ENCODE measurements at places on chromosomes 16 and 17. TPM values are rescaled to one million over a fixed set of nuclear protein-coding genes. Genes with fewer than 3 reads are reported as not detected.

- DNase-seq = no peak
Measured at GRCh38 chr17:59097876-59098275, 8.8 kb downstream of the TRIM37 start.

The SEZ6 gene
- total RNA-seq = not detected

DNA sequence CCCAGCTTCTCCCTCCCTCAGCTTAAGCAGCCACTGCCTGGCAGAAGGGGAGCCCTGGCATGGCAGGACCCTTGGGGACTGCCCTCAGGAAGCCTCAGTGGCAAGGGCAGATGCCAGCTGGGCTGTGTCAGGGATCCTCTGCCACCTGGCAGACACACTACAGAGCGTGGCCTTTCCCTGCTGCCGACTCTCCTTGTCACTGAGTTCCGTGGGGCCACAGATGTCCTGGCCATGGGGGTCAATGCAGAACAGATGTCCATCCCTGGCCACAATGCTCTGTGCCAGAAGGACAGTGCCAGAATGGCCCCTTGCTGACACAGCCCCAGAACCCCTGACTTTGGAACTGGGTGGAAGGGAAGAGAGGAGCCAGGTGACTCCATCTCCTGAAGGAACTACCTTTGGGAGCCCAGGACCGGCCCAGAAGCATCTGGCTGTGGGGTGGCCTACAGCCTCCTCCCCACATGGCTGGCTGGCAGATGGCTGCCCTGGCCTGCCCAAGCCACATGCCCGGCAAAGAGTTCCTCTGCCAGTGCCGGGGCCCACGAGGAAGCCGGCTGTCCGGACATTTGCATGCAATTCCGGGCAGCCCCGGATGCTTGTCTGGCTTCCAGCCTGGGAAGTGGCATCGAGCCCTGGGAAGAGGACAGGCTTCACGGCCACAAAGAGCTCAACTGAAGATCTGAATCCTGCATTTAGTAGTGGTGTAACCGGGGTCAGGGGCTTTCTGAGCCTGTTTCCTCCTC lies 24.1 kb downstream of the NPTX1 start:
- DNase-seq = no peak

The PIRT gene
- total RNA-seq = not detected

The PARN gene
- total RNA-seq = 25.4 TPM

The EFCAB5 gene
- total RNA-seq = 0.42 TPM

GRCh38 chr17:31321481-31321880 lies at the start of gene EVI2A:
TSS of gene EVI2A (minus strand) at chr17:31321622. CDS start at chr17:31319013, 2,609 bp downstream.
- DNase-seq = peak; percentile 81

DNA sequence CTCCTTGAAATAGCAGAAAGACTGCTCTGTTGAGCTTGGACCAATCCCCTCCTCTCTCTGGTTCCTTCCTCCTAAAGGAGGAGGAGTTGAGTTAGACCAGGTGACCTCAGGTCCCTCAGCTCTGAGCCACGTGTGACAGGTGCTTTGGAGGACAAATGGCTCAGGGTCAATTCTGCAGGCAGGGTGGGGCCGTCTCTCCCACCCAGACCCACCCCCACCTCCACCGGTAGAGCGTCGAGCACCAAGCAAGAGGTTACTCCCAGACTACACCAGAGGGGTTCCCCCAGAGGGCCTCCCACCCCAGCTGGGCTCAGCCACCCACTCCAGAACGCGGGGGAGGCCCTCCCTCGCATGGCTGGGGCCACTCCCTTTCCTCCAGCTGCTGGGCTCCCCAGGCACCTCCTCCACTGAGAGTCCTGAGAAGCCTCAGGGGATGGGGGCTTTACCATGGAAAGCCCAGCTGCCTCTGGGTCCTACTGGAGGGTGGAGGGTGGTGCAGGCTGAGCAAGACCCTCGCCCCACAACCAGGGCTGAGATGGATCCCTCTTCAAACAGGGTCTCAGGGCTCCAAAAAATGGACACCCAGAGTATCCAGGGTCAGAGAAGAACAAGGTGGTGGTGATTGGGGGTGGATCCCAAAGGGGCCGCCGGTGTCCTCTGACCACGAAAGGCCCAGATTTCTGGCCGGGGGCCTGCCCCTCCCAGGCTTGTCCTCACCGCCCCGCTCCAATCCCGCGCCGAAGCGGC lies 7.6 kb downstream of the MYO1C start:
- DNase-seq = no peak

- no peak for DNase-seq
Measured at GRCh38 chr16:69860233-69861231, 90.6 kb upstream of the CLEC18A start.

- DNase-seq = no peak
Measured at GRCh38 chr17:29621751-29622194, 939 bp downstream of the CORO6 start.

The EIF4A3 gene
- total RNA-seq = 155 TPM

- DNase-seq = peak; percentile 74
Measured at GRCh38 chr17:35795007-35795870, at the start of gene MMP28. TSS of gene MMP28 (minus strand) at chr17:35795641. CDS start at chr17:35795377, 264 bp downstream.

The BAHCC1 gene
- 0.52 TPM for total RNA-seq

GRCh38 chr16:27499659-27500055 lies 50.1 kb downstream of the GTF3C1 start:
- DNase-seq = no peak

The CYGB gene
- 2.9 TPM for total RNA-seq

The SLC6A4 gene
- total RNA-seq = not detected

The LUC7L3 gene
- 81.8 TPM for total RNA-seq

DNA sequence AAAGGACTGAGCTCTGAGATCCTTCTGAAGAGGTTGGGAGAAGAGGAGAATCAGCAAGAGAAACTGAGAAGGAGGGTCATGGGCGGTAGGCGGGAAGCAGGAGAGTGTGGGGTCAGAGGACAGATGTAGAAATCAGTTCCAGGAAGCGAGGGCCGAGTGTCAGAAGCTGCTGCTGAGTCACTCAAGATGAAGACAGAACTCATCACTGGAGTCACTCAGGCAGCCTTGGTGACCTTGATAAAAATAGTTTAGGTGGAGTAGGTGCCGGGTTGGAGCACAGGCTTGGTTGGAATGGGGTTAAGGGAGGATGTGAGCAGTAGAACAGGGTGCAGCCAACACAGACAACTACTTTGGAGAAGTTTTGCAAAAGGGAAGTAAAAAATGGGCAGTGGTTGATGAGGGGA lies 6.1 kb upstream of the ITGAM start:
- peak; percentile 90 for DNase-seq

DNA sequence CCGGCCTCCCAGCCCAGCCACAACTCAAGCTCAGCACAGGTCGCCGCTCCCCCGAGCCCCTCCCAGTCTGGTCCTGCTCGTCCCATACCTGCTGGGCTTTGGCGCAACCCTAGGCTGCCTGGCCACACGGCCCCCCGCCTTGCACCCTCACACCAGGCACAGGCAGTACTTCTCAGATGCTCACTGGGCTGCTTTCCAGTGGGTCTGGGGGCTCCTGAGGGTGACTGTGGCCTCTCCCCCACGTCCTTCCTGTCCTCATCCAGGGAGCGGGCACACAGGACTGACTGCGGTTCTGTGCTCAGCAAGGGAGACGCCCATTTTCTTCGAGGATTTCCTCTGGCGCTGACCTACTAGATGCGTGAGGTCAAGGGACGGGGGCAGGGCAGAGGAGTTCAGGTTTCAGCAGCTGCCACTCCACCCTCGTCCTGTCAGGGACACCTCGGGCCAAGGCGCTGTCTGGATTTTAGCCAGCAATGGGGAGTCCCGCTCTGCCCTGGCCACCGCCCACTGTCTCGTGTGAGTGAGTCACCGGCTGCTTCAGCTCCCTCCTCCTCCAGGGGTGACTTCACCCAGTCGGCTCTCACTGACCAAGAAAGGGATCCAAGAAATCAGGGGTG lies 115.8 kb downstream of the NPIPB11 start:
- peak; percentile 94 for DNase-seq

The CALB2 gene
- not detected for total RNA-seq

GRCh38 chr17:49716668-49717364 lies 9.1 kb upstream of the SLC35B1 start:
- no peak for DNase-seq

The SEBOX gene
- not detected for total RNA-seq

DNA sequence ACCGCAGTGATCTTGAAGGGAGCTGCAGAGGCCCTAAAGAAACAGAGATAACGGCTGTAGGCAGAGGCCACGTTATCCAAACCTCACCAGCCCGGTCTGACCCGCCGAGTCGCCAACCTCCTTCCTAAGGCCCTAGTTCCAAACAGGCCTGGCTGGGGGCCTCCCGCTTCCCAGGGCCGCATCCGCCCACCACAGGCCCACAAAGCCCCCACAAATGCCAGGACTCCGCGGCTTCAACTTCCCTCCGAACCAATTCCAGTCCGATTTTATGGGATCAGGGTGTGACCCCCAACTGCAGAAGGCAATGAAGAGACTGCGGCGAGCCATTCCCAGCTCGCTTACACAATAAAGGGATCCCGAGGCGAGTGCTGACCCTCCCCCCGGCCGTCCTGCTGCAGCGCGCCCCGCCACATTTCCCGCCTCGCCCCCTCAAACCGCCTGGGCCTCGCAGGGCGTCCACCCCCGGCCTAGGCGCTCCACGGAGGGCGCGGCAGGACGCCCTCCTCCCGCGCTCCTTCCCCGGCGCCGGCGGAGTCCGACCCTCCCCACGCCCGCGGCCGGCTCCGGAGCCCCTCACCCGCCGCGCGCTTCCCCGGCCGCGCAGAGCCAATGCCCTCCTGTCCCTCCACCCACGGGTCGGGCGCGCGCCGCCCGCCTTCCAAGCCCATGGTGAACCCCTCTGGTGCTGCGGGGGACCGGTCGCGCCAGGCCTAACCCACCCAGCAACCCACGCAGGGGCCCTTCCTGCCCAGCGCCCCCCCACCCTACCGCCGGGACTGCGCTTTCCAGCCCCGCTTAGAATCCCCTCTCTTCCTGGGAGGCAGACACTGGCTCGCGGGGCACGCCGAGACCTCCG lies 926 bp downstream of the MYH10 start:
- DNase-seq = no peak

- no peak for DNase-seq
Measured at GRCh38 chr17:1773696-1774181, 11.9 kb downstream of the SERPINF1 start.

The HOXB13 gene
- total RNA-seq = not detected

The PTX4 gene
- 0.39 TPM for total RNA-seq

- no peak for DNase-seq
Measured at GRCh38 chr16:13936596-13937081, 16.7 kb downstream of the ERCC4 start.

- DNase-seq = no peak
Measured at GRCh38 chr17:61131585-61131984, 268.1 kb upstream of the TBX2 start.

- DNase-seq = no peak
Measured at GRCh38 chr16:75311383-75311938, 60.0 kb upstream of the BCAR1 start.

The KRTAP4-6 gene
- not detected for total RNA-seq

DNA sequence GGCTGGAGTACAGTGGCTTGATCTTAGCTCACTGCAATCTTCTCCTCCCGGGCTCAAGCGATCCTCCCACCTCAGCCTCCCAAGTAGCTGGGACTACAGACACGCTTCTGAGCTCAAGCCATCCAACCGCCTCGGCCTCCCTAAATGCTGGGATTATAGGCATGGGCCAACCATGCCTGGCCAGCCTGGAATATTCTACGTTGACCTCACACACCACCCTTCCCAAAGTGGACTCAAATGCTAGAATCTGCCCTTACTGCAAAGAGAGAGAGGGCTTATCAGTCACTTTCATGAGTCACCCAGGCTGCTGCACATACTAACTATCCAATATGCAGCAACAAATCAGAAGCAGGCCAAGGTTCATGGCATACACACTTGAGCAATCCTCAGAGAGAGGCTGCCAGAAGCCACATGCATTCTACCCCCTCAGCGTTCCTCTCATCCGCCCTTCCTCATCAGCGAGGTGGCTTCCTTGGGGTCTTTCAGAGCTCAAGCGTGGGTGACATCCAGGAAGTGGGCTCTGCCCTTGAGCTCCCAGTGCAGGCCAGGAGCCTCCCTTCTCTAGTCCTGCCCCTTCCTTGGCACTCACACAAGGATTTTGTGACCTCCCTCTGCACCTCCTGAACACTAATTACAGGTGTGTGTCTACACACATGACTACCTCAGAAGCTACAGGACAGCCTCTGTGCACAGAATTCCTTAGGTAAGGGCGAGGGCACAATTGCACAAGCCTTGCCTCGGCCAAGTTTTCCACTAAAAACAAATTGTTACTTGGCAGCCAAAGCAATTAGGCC lies 24.8 kb upstream of the SIAH1 start:
- no peak for DNase-seq

The ERAL1 gene
- 55.9 TPM for total RNA-seq

The EPX gene
- total RNA-seq = not detected

DNA sequence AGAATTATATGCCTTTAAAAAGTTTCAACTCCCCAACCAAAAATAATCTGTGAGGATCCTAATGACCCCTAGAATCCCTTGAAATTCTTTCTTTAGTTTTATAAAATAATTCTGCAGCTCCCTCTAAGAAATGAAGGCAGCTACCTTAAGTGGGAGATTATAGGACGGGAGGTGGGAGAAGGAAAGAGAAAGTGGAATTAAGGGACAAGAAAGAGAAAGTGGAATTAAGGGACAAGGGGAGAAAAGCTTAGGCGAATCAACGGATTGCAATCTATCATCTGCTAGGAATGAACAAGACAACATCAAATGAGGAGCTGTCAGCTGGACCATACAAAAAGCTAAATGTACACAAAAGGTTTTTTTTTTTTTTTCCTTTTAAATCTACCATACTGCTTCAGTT lies 262.0 kb downstream of the ZFHX3 start:
- DNase-seq = no peak

DNA sequence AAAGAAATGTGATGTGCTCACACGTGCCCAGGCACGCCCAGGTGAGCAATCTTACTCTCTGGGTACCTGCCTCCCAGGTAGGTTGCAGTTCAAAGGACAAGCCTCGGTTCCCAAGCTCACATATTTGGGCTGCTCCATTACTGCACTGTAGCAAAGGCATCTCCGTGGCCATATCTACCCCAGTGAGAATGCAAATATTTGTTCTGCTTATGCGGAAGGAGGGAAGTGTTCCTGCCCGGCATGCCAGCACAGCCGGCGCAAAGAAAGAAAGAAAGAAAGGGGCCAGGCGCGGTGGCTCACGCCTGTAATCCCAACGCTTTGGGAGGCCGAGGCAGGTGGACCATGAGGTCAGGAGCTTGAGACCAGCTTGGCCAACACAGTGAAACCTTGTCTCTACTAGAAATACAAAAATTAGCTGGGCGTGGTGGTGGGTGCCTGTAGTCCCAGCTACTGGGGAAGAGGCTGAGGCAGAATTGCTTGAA lies 30.7 kb downstream of the SLC43A2 start:
- no peak for DNase-seq

DNA sequence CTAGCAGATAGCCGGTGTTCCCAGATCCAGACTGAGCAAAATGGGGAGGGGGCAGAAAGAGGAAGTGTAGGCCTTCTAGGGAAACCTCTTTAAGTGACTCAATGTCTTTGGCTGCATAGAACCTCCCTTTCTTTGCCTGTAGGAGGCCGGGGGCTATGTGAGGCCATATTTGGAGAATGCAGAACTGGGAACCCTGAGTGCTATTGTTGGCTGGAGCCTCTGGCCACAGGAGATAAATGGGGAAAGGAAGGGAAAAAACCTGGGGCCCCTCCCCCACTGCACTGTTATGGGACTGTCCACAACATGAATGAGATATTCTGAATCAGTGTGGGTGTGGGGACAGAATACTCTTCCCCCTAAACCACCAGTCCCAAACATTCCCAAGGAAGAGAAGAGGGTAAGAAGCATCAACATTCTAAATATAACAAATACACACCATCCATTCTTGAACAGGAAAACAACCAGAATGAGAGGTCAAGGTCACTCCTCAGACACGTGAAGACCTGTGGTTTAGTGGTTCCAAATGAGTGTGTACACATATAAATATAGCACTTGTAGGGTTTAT lies 2.4 kb downstream of the VPS25 start:
- no peak for DNase-seq

GRCh38 chr16:146646-147045 lies 5.8 kb upstream of the HBZ start:
- DNase-seq = no peak

Measured in natural killer cell treated with Interleukin-12 subunit alpha and Interleukin-12 subunit beta and Interleukin-15 and Interleukin-18, amount 100 ng/mL, for 72 hours (primary cell).